Activated naive CD4-positive, alpha-beta T cell treated with anti-CD3 and anti-CD28 coated beads, Interleukin-2, amount 10 ng/mL, durations not matched to agents 7 days and 5 days (primary cell): ENCODE measurements at places on chromosomes 3 and 15.
A peak's percentile ranks its signal among the peaks of the same experiment; 100 is the strongest.

DNA sequence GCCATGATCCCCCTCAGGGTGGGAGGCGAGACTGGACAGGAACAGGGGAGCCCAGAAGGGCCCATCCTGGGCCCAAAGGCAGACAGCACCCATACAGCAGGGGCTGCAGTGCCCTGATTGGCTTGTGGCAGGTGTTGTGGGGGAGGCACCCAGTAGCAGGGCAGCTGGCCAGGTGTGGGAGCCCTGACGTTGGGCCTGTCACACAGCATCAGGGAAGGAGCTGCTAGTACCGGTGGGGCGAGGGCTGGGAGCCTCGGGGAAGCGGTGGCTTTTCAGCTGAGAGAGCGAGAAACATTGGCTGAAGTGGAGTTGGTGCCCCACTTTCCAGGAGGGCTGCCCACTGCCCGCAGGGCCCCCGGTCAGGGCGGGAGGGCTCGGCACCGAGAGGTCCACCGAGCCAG lies 19.7 kb upstream of the CYP11A1 start:
- DNase-seq, result no peak

GRCh38 chr15:80727196-80727595 lies 32.1 kb downstream of the ABHD17C start:
- no peak for DNase-seq

GRCh38 chr3:14440168-14440518 lies 37.7 kb downstream of the SLC6A6 start:
- DNase-seq, result no peak

DNA sequence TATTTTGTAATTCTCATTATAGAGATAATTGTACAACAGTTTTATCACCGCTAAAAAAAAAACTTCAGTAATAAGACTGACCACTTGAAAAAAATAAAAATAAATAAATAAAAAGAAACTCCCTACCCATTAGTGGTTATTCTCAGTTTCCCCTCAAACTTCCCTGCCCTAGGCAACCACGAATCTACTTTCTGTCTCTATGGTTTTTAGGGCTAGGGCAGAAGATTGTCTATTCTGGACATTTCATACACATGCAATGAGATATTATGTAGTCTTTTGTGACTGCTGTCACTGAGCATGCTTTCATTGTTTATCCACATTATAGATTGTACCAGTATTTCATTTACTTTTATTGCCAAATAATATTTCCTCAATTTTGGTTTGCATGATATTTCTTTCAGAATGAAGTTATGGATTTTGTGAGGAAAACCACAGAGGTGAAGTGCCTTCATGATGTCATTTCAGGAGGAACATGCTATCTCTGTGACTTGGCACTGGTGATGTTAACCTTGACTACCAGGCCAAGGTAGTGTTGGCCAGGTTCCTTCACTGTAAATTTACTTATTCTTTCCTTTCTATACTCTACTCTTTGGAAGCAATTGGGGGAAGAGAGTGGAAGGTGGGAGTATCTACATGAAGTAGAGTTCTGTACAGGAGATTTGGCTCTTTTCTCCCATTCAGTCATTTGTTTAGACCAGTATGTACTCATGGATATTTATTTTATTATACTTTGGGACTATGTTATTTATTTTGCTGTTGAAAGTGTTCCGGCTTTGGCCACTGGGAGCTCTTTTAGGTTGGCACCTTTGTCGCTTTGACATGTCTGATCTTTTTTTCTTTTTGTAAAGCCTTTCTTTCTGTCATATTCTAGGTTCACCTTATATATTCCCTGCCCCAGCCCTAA lies 86.3 kb downstream of the GMPS start:
- DNase-seq, result no peak

DNA sequence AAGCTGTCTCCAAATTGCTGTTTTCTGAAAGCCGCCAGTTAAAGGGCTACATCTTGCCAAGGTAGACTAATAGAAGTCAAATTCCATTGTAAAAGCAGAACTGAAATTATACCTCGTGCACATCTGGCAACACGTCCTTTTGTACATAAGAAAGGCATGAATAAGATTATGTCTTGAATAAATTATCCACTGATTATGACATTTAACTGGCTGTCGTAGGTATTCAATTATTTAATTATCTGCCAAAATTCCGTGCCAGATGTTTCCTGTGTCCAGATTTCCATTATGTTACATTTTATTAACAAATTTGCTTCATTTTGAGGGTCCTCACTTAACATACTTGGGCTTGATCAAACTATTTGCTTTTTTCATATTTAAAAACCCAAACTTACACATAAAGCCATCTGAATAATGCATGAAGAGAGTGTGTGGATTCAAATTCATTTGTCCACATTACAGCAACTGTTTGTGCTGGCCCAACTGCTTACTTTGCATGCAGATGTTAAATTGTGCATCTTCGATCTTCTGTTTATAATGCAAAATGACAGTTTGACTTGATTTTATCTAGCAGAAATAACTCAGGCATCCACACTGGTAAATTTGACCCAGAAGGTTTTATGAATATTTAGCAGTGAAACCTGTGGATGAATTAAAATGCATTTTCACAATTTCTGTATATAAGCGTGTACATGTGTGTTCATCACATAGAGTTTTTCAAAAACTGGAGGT lies 701.5 kb downstream of the ZNF385D start:
- DNase-seq, result no peak

DNA sequence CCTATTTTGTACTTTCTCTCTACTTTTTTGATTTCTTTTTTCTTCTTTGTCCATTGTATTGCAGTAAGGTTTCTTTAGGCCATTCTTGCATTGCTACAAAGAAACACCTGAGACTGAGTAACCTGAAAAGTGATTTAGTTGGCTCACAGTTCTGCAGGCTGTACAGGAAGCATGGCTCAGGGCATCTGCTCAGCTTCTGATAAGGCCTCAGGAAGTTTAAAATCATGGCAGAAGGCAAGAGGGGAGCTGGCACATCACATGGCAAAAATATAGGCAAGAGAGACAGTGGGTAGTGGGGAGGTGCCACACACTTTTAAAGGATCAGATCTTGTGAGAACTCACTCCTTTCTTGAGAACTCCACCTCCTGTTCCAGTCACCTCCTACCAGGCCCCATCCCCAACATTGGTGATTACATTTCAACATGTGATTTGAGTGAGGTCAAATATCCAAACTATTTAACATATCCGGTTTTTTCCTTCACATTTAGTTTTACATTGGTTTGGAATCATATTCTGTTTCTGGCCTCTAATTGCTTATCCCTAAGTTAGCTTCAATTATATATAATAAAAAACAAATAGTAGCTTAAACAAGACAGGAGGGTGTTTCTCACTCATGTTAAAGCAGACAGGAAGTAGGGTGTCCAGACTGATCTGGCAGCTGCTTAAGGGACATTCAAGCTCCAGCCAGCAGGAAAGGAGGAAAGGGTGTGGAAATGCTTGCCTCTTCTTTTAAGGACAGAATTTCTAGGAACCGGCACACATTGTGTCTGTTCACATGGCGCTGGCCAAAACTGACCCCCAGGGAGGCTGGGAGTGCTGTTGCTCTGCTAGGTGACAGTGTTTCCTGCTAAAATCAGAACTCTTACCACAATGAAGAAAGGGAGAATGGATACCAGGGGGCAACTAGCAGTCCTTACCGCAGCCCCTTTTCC lies 28.8 kb upstream of the SKOR1 start:
- no peak for DNase-seq

GRCh38 chr15:91465696-91466095 lies 365.6 kb downstream of the SV2B start:
- no peak for DNase-seq

DNA sequence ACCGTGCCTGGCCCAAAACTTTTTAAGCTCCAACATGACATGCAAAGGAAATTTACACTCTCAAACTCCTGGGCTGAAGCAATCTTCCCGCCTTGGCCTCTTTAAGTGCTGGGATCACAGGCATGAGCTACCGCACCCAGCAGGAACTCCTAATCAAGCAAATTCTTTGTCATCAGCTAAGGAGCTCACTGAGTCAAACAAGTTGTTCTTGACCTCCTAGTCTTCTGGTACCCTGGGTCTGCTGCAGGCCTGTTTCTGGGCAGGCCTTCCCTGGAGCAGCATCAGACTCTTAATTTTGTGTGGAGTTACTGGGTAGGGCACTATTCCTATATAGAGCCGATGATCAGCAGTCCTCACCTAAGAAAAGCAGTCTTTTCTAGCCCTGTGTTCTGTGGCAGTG lies 68.4 kb upstream of the FLNB start:
- DNase-seq, result no peak

DNA sequence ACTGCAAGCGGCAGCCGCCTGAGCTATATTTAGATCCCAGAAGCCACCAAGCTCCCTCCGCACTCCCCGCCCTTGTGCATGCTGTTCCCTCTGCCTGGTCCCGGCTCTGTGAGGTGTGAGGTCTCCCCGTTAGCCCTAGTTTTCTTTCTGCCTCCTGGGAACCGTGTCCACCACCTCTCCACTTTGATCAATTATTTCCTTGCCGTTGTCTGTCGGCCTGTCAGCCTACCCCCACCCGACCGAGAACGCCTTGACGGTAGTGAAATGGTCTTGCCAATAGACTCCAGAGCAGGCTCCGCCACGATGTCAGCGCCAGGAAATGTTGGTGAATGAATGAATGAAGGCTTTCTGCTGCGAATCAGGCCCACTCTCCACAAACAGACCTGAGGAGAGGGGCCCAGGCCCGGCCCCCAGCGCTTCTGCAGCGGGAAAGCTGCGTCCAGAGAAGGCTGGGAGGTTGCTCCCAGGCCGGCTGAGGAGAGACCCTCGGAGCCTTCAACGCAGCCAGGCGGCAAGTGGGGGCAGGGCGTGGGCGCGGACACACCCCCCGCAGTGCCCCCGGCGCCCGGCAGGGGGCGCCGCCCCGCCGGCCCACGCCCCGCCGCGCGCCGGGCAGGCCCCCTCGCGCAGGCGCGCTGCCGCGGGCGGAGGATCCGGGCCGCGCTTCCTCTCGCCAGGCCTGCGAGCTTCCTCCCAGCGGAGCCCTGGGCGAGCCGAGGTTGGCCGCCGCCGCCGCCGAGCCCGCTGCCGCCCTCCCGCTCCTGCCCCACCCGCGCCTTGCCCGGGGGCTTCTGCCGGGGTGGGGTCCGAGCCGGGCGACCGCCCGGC lies at the start of gene CSK:
Gene CSK (plus strand): TSS at position 650 of the 828 bp plus-strand sequence. CDS start 16,218 bp downstream, outside the sequence.
- peak; percentile 80 for DNase-seq

GRCh38 chr3:136838641-136839555 lies 20.0 kb downstream of the SLC35G2 start:
- no peak for DNase-seq

DNA sequence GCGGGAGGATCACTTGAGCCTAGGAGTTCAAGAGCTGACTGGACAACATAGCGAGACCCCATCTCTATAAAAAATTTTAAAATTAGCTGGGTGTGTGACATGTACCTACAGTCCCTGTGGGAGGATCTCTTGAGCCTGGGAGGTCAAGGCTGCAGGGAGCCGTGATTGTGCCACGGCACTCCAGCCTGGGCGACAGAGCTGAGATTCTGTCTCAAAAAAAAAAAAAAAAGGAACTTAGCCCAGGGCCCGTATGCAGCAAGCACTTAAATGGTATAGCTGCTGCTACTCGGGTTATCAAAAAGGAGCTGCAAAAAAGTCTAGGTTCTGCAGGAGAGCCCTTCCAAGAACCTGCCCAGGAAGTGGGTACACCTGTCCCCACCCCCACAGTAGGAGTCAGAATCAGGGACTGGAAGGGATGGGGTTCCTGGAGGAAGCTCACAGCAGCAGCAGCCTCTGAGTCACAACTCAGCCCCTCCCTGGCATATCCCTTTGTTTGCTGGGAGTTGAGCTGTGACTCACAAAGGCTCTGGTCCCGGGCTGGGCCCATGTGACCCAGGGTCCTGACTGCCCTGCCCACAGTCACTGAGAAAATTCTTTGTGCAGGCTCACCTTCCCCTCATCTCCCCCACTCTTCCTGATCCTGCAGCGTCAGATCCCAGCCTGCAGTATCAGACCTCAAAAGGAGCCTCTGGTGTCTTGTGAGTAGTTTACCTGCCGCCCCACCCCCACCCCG lies at the start of gene SPATA12:
Gene SPATA12 (plus strand): TSS at position 576 of the 733 bp plus-strand sequence. CDS start 13,031 bp downstream, outside the sequence.
- peak; percentile 24 for DNase-seq

- DNase-seq, result no peak
These were observed 21.3 kb downstream of the EPHB3 start for GRCh38 chr3:184582646-184583577.

DNA sequence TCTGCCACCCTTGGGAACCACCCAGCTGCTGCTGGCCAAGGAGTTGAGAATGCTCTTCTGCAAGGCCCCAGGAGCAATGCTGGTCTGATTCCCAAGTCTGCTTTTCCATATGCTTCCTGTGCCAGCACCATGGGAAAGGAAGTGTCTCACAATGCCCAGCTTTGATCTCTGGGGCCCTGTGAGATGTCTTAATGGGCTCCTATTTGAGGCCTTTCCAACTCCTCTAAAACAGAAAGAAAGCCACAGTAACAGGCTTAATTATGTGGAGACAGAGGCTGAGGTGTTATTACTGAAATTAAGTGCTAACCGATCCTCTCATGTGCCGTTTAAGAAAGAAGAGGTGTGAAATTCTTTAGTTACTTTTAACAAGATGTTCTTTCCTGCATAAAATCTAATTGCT lies 4.5 kb downstream of the EOGT start:
- no peak for DNase-seq

DNA sequence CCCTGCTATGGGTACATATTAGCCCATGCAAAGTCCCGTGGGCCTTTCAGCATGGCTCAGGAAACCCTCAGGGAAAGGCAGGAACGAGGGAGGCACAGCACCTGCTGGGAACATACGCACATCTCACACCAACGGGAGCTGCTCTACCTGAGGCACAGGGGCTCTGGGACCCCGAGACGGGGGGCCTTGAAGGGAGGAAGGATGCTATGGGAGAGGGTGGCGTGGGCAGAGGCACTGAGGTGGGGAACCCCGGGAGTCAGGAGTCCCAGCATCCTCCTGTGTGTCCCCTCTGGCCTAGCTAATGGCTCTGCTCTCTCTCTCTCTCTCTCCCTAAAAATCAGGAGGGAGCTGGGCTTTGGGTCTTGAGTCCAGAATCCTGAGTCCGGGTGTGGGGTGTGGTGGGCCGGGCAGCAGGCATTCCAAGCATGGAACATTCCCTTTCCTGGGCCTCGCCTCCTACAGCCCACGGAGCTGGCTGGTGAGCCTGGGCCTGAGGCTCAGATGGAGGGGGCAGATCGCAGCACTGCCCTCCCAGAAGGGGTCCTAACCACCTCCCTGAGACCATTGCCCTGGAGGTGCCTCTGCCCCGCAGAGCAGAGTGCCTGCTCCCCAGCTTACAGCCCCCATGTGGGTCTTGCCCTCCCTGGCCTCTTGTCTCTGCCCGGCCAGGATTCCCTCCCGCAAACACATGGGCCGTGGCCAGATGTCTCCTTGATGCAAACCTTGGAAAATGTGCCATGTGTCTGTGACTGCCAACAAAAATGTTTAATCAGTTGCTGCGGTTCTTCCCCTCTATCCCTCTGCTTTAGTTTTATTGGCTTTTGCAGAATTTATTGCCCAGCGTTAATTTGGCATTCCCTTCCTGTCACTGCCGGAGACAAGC lies 101.6 kb downstream of the TMEM266 start:
- no peak for DNase-seq

DNA sequence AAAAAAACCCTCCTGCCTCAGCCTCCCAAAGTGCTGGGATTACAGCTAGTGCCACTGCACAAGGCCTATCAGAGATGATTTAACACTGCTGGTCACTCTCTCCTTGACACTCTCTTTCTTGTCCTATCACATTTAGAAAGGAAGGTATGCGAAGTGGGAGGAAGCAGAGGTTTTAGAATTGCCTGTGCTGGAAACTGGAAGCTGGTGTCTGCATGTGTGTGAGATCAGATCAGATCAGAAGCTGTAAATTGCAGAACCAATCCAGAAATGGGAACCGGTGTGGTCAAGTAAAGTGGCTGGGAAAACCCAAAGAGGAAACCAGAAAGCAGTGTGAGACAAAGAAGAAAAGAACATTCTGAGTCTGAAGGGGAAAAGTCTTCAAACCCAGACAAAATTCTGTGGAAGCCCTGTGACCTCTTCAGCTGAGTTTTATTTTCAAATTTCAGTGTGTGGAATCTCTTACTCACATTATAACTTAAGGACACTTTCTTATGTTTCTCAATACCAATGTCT lies 2.8 kb downstream of the EFHB start:
- DNase-seq, result no peak

- DNase-seq, result no peak
These were observed 36.7 kb upstream of the NDUFB4 start for GRCh38 chr3:120559242-120560061.
